Fibroblast of skin of right quadriceps (primary cell): ENCODE measurements at places on chromosomes 4 and X.

- DNase-seq: no peak
These were observed 177.7 kb upstream of the MID1 start for GRCh38 chrX:10798041-10798440.

- DNase-seq: peak; percentile 4
These were observed 450.1 kb upstream of the INTU start for GRCh38 chr4:127182687-127183086.

DNA sequence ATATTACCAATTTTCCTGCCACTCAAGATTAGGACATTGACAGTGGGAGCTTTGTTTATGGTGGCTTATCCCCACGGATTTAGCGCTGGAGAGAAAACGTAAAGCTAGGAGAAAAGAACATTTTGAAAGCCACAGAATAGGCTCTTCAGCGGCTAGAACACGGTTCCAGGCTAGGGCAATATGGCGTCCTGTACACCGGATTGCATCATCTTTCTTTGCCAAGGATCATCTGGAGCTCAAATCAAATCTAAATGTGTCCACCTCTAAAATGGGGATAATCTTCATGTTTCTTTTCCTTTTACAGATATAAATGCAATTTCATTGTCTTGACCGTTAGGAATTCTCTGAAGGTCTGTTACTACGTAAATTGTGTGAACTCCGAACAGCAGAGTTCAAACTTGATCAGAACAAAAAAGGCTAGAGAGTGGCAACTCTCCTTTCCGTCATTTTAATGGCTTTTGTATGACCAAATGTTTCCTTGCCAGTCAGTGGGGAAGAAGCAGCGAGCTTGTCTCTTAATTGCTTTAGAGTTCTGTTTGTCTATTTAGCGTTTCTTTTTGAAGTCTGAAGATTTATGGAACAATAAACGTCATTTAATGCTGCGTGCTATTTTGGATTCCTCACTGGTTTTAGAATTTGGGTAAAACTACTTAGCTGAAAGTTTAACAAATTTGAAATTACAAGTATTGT lies 2.6 kb upstream of the WWC2 start:
- no peak for DNase-seq

GRCh38 chr4:109302361-109303139 lies at the start of gene COL25A1:
Gene COL25A1 (minus strand): TSS chr4:109302658.
- DNase-seq: peak; percentile 67

DNA sequence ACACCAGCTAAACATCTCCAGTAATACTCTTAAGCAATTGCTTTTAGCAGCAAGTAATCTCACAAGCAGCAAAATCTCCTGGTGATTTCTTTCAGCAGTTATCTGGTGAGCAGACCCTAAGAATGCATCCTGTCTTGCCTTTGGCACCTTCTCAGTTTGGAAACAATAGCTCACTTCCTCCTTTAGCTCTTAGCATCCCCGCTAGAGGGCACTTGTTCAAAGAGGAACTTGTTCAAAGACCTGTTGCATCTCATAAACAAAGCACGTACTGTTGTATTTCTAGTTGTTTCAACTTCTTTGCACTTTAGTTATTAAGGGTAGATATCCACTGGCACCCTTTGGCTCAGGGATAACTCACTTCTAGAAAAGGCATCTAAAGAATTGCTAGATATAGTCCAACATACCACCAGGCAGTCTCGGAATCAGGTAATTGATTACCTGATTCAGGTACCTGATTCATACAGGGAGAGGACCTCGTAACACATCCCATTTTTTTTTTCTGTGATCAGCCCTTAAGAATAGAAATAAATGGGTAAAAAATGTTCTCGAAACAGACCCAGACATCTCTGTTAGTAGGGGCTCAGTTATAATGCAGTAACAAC lies 81.9 kb upstream of the QRFPR start:
- peak; percentile 64 for DNase-seq

DNA sequence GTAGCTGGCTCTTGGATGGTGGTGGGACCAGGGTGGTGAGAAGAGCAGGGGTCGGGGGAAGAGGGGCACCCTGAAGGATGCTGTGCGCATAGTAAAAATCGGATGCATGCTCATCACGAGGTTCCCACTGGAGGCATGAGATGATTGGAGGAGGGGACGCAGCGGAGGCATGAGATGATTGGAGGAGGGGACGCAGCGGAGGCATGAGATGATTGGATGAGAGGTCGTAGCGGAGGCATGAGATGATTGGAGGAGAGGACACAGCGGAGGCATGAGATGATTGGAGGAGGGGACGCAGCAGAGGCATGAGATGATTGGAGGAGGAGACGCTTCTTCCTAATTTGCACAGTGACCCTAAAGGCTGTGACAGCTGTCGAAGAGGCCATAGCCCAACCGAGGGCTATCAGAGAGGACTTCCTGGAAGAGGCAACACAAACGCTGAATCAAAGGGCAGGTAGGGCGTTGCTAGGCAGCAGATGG lies 106.7 kb downstream of the ADRA2C start:
- DNase-seq: no peak

DNA sequence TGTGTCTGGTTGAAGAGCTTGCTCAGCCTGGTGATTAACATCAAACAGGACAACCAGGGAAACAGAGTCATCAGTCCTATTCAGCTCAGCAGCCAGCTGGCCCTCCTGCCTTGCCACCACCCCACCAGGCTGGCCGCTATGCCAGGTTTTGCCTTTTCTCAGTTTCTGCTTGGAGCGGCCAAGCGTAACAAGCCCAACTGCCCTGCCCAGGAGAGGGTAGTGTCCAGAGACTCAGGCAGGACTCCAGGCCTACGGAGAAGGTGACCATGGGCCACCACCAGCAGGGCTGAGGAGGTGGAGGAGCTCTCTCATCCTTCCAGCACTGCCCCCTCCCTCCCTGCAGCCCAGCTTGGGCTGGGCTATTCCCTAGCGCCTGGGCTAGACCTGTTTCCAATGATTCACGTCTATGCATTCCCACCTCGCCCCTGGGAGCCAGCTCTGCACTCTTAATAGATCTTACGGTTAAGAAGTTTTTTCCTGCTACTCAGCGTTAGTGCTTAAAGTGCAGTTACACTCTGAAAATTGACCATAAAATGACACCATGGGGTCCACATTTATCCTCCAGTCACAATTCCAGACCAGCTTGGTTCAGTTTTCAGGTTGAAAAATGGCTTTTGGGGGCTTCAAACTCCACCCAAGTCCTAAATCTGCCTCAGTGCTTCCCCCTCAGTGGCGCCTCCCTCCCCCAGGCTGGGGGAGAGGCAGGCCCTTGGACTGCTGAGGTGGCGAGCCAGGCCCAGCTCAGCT lies 124.0 kb upstream of the PJA1 start:
- DNase-seq: peak; percentile 45

DNA sequence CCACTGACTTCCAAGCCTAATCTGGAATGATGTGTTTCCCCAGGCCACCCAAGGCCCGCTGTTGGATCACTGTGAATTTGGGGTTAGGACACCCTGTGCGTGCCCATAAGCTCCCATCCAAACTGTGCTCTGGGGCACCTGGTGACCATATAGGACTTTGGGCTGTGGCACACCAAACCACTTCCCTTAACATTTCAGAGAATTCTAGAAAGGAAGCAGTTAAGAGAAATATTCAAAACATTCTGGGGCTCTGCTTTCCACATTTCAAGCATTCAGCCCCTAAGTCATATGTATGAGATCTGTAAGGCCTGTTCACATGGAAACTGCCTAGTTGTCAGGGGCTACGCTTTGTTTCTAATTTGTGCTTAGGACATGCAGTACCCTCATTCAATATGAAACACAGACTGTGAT lies 14.4 kb downstream of the VGLL1 start:
- DNase-seq: no peak

GRCh38 chr4:6688879-6689505 lies 4.7 kb upstream of the S100P start:
- peak; percentile 96 for DNase-seq

DNA sequence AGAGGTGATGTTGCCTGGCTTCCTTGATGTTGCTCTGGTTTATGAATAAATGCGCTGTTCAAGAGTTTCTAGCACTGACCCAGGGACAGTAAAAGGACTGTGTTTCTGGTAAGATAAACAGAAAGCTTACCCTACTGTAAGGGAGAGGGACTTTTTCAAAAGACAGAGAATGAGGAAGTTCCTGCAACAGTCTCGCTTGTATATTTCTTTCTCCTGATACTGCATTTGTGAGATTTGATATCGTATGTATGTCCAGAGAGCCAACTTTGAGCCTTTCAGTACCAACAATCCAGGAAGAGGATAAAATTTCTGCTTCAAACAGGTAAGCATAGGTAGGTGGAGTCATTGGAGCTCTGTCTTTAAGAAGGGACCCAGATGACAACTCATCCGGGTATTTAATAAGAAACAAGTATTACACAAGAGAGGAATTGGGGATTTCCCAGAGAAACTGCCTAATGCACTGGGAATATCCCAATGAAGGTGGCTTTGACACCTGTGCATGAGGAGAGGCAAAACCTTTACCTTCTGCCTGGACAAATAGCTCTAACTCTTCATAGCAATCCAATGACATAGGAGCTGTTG lies 773 bp downstream of the DAPP1 start:
- no peak for DNase-seq

GRCh38 chrX:68273887-68274286 lies 159.4 kb downstream of the OPHN1 start:
- peak; percentile 11 for DNase-seq

- DNase-seq: no peak
These were observed 16.6 kb downstream of the AP1S2 start for GRCh38 chrX:15838017-15838416.
